ENCODE measurements at places on chromosomes 3 and 15.

DNA sequence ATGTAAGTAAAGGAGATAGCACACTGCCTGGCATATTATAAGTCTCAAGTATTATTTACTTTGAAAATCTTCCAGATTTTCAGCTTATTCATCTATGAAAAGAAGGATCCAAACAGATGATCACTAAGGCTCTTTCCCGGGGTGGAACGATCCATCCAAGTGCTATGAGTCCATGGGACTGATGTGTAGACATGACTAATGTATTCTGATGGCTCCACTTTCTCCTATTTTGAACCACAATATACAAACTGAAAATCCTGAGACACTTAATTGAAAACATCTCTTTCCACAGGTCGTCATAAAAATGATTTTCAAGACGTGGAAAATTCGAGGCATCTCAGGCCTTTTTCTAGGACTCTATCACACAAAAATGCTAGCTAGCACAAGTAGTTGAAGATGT, 33.4 kb upstream of the CHRM5 start:
- DNase-seq, result no peak

DNA sequence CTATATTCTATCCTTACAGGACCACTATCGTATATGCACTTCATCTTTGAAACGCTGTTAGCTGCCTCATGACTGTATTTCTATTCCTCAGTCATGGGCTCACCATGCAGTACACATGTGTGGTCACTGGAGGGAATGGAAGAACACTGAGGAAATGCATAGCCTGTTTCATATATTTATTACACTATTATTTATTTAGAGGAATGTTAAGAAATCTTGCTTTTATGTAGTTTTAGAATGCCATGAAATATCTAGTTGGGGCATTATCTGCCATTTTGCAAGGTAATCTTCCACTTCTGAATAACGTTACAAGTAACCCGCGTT, 155.7 kb downstream of the IGF1R start:
- DNase-seq, result no peak

- no peak for DNase-seq
These were observed 45.6 kb upstream of the TFRC start for GRCh38 chr3:196127308-196128040.

DNA sequence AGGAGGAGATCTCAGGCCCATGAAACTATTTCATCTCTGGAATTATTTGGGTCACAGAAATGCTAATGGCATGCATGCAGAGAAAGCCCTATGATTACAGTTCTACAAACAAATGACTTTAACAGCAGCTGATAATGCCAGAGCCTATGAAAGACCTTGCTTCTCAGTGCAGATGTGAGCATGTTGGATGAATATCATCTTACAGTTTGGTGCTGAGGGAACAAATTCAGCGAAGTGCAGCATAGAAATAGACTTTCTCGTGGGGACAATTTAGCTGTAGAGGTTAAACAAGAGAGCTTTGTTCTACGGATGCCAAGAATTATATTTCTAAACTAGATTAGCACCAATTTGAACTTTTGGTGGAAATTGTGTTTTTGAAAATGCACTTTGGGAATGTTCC, 27.7 kb downstream of the PTX3 start:
- DNase-seq, result no peak

GRCh38 chr3:64329037-64329436, 103.8 kb upstream of the PRICKLE2 start:
- DNase-seq, result no peak

DNA sequence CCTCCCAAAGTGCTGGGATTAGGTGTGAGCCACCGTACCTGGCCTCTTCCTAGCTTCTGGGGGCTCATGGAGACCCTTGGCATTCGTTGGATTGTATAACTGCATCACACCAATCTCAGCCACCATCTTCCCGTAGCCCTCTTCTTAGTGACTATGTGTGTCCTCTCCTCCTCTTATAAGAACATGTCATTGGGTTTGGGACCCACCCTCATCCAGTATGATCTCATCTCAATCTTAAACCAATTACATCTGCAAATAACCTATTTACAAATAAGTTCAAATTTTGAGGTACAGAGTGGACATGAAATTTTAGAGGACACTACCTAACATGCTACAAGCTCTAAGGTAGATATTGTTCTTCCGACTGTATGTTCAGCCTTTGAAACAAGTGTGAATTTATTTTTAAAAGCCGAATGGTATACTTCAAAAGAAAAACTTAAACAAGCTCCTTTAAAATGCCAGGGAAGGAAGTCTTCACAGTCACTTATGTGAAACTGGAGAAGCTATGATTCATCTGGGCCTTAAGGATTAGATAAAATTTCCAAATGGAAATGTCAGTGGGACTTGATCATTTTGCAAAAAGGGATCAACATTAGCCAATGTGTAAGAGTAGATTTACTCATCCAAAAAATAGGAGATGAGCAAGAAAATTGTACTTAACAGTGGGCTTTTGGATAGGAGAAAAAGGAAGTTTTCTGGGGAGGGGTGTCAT, 225.7 kb downstream of the MEX3B start:
- no peak for DNase-seq

DNA sequence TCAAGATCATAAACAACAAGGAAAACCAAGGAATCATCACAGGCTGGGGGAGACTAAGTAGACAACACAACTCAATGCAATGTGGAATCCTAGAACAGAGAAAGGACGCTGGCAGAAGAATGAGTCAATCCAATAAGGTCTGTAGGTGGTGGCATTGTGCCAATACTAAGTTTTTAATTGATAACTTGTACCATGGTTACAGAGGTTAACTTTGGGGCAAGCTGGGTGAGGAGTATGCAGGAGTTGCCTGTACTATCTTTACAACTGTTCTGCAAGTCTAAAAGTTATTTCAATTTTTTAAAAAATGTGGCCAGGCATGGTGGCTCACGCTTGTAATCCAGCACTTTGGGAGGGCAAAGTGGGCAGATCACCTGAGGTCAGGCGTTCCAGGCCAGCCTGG, 46.2 kb downstream of the RORA start:
- DNase-seq, result no peak

DNA sequence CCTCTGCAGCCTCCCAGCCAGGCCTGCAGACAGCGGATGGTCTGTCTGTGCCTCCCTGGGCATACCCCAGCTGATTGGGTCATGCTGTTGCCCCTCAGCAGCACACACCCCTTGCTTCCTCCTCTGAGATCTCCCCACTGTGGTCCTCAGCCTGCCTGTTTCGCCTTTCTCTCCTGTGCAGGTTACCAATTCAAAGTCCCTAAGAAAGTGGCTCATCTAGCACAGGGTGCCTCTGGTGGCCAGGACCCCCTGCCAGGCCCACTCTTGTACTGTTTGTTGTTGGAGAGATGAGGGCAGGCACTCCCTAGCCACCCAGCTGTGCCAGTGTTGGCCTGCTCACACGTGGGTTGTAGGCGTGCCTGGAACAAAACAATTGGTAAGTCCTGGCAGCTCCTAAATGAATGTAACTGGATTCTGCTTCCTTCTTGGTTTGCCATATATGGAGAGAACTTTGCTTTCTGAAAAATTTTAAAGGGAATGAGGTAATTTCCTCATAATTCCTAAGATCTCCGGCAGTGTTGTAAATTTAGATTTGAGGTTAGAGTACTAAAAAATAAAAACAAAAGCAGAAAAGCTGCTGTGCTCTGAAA, 213.2 kb upstream of the IL12A start:
- DNase-seq, result no peak

DNA sequence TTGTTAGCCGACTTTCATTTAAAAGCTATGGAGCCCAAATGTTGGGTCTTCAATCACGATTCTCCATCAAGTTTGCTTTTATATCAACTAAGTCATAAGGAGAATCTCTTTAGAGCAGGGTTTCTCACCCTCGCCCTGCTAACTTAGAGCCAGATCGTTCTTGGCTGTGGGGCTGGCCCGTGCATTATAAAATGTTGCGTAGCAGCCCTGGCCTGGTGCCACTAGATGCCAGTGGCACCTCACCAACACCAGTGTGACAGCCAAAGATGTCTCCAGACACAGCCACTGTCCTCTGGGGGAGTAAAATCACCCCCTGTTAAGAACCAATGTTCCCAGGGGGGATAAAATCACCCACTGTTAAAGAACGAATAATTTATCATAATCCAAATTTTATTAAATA, 226.1 kb downstream of the OCA2 start:
- DNase-seq, result no peak

- no peak for DNase-seq
These were observed 22.8 kb upstream of the SPRED1 start for GRCh38 chr15:38229705-38230310.

- DNase-seq, result no peak
These were observed 655 bp upstream of the TSPAN3 start for GRCh38 chr15:77071305-77072223.
